ENCODE measurements at places on chromosomes 6 and 20.

DNA sequence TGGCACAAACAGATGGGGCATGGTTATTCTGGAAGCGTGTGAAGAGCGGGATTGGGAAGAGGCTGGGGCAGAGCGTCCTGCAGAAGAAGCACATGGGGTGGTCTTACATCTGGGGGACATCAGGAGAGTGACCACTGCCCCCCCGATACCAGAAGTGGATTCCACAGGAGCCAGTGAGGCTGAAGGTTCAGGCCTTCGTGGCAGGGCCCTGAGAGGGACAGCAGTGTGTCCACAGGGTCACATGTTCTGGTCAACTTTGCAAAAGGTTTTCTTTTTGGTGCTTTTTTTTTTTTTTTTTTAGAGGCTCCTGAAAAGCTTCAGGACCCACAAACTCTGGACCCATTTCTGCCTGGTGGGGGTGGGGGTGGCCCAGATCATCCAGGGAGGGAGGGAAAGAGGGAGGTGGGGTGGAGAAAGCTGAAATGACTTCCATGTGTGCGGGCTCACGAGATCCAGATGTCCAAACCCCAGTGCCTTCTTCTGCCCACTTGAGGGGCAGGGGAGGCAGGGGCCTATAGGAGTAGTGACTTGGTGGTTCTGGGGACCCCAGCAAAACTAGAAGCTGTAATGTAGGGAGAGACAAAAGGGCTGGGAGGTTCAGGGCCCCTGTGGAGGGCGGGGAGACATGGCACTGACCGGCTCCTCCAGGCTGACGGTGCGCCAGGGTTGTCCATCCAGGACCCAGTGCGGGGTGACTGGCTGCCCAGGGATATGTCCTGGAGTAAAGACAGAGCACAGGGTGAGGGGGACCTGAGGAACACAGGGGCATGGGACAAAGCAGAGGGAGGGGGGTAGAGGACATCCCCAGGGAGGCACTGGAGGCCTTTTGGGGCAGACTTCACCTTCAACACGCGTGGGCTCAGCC is 2.7 kb downstream of the ADAM33 start:
- DNase-seq: no peak

DNA sequence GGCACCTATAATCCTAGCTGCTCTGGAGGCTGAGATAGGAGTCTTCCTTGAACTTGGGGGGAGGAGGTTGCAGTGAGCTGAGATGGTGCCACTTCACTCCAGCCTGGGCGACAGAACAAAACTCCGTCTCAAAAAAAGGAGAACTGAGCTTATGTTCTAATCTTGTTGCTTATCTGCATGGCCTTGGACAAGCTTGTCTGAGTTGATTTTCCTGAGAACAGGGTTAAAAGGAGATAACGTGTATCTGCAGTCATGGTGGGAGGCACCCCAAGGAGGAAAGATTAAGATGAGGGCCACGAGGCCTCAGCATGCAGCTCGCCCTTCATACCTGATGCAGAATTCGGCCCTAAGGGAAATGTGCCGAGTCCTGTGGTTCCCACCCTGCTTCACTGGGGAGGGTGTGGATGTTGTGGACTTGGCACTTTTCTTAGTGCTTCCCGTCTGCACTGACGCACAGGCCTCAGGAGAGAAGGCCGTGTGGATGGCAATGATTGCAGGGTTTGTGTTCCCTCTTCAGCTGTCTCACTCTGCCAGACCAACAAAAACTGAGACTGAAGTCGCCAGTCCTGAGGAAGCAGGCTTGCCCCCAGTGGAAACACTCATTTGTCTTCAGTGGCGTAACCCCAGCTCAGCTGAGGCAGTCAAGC is 56.3 kb downstream of the EZR start:
- no peak for DNase-seq

- no peak for DNase-seq
These were observed 31.2 kb upstream of the RIPK1 start for GRCh38 chr6:3036861-3037637.

DNA sequence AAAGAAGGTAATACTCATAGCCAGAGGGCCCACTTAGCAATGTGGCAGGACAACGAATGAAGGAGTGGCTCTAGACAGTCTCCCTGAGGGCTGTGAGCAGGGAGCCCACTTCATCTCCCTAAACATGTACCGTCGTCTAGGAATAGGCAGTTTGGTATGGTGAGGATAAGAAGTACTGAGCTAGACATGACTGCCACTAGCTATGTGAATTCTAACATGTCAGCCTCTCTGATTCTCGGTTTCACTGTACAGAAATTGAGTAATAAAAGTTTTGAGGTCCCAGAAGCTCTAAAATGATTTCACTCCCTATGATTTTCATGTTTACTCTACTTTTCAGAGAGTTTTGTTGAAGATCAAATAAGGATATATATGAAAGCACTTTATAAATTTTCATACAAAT is 107.1 kb downstream of the AHI1 start:
- no peak for DNase-seq

DNA sequence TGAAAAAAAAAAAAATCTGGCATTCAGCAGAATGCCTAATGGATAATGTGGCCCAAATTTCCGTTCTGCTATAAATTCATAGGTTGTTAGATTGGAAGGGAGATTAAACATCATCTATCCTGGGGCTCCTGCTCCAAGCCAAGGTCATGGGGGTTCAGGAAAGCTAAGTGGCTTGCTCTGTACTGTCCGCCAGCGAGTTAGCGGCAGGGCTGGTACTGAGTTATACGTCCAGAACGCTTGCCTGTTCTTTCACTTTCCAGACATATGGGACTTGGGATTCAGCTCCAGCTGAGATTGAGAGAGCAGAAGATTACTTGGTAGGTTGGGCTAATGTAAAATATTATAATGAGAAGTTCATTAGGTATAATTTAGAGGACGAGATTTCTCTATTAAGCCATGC is 858 bp downstream of the RWDD1 start:
- no peak for DNase-seq

GRCh38 chr6:5984150-5985089 is 22.3 kb downstream of the NRN1 start:
- DNase-seq: no peak

DNA sequence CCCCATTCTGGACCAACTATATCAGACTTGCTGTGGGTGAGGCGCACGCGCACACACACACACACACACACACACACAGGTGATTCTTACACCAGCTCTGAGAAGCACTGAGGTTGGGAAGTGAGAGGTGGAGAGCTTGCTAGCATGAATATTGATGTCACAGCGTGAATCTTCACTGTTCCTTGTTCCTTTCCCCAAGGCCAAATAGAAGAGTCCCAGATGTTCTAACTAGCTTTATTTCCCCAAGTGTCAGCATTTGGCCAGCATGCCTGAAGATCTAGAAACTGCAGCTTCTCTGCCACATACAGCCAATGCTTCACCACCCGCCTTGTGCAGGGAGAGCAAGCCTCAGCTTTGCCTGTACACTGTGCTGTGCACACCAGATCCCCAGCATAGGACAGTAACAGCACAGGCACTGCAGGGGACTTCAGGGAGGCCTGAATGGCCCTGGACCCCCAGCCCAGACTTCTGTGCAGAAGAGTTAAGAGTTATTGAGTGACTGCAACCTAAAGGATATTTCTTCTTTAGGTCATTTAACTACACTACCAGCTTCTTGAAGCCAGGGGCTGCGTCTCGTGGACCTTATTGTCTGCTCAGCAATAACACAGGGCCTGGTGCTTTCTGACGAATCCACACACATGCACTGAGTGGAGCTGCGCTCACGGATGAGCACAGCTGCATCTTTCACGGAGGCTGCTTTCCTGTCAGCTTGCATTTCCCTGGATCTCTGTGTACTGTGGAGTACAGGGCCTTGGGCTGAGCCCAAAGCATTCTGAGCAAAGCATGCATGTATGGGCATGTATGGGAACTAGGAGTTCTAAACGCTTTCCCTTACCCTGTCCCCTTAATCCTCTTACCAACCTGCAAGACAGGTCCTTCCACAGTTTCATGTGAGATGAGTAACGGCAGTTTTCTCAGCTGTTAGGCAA is 13.9 kb upstream of the CD93 start:
- no peak for DNase-seq

DNA sequence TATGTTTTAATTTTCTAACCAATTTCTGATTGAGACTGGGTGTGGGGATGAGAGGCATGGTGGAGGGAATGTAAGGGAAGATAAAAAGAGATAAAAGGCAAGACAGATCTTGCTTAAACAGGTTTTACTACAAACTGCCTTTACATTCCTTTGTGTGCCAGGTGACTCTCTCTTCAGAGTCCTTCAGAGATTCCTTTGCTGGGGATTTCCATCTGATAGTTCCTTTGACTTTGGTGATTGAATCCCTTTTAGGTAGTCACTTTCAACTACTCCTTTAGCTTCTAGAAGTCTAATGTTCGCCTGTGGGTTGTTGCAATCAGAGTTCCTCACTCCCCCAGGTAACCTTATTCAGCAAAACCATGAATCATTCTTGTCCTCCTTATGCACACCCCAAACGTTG is 283.3 kb upstream of the MANEA start:
- no peak for DNase-seq

GRCh38 chr20:5827098-5827853 is 77.1 kb downstream of the SHLD1 start:
- DNase-seq: no peak

GRCh38 chr20:21208999-21209398 is 83.1 kb downstream of the KIZ start:
- no peak for DNase-seq

DNA sequence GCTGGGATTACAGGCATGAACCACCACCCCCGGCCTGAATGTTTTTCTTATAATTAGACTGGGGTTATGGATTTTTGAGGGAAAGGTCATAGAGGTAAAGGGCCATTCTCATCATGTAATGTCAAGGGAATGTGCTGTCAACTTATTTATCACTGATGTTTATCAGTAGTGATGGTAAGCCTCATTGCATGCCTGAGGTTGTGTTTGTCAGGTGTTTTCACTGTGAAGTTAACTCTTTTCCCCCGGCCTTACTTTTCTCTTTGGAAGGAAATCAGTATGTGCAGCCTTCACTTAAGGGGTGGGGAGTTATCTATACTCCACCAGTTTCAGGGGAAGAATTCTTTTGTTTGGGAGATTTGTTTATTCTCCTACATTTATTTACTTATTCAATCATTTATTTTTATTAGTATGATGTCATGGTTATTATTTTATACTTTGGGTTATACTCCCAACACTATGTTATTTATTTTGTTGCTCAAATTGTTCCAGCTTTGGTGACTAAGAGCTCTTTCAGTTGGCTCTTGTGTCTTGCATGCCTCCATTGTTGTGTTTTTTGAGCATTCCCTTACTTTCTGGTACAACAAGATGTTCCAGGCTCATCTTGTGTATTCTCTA is 2.8 kb upstream of the SLC17A5 start:
- DNase-seq: no peak

DNA sequence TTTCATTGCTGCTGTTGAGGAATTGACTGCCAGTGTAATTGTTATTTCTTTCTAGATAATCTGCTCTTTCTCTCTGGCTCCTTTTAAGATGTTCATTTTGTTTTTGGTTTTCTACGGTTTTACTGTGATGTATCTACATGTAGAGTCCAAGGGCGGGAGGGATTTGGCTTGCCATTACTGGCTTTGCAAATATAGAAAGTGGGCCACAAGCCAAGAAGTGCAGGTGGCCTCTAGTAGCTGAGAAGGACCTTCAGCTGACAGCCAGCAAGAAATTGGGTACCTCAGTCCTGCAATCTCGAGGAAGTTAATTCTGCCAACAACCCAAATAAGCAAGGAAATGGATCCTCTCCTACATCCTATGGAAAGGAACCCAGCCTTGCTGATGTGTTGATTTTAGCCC is 42.8 kb upstream of the GLP1R start:
- DNase-seq: no peak

- DNase-seq: no peak
These were observed 1.3 kb upstream of the SNAI1 start for GRCh38 chr20:49981218-49982071.
